ENCODE measurements at places on chromosomes 7 and 10.

DNA sequence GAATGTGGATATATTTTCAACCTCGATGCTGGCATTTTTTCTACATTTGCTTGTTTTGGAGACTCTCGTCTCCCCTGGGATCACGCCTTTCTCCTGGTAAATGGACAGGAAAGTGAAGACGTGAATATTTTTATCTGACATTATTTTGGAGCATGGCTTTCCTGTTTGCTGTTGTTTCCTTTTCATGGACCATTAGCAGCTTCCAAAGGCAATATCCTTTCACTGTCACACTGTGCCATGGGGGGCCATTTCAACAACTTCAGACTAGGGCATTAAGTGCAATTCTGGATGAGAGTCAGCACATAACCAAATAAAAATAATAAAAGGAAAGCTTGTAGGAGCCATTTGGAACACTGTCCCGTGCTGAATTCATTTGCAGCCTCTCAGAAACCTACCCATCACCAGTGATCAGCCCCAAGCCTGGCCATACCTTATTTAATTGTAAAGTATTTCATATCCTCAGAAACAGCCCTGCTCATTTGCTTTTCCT, 75.9 kb upstream of the NEUROD6 start:
- no peak for DNase-seq

DNA sequence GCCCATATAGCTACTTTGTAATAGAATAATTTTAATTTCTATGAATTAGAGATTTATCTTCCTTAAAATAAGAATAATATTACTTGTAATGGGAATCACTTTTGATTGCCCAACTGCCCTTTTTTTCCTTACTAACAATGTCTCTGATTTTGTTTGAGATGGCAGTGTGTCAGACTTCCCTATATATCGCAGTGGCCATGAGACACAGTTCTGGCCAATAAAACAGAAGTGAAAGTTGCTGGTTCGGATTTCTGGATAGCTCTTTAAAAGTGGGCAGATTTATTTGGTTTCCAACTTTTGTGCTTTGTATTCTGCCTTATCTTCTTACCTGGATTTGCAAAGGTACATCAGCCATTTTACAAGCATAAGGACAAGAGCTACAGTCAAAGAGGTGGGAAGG, 170.2 kb downstream of the PPP1R17 start:
- no peak for DNase-seq

DNA sequence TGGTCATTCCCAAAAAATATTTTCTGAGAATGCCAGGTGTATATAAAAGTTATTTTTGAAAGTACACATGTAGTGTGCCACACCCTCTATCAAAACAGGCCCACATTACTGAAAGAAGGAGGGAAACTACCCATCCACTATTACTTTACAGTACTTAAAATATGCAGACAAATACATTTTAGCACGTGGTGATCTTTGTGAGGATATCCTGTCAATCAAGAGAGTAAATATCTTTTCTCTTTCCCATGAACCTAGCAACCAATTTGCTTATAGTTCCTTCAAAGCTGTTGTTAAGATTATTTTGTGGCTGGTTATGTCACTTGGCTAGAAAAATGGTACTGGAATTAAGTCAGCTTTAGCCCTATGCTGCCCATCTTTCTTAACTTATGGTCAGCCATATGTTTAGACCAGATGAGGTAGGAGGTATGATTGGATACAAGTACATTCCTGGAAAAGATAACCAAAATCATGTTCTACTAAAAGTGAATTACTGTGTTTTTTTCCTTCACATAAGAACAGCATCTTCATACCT, 70.1 kb downstream of the AUTS2 start:
- no peak for DNase-seq

- DNase-seq = no peak
Measured at GRCh38 chr7:134654104-134654775, 7.6 kb downstream of the BPGM start.

DNA sequence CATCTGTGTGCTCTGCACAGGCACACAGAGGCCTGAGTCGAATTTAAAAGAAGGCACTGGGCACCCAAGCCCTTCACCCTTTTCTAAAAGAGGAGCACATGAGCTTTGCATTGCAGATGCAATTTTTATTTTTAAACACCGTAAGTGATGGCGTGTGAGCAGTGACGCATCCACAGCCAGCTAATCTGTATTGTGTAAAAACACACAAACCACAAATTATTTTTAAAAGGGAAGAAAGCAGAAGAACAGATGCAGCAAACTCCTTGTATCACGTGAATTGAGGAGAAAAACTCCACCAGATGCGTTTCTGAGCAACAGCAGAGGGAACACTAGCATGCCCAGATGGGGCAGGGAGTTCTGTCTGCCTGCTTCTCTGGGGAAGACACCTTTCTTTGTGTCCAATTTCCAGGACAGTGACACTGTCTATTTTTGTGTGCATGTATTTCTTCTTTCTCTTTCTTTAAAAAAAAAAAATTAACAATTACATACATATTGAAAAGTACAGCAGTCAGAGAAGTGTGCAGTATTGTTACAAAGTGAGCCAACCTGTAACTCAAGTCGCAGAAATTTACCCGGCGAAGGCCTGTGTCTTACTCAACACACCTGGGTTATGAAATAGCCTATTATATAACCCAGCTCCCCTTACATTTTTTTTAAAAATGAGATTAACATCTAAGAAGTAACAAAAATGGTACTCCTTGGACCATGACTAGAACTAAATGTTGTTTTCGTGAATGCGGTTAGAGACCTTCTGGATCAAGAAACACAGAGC, 39.2 kb downstream of the EEPD1 start:
- no peak for DNase-seq

DNA sequence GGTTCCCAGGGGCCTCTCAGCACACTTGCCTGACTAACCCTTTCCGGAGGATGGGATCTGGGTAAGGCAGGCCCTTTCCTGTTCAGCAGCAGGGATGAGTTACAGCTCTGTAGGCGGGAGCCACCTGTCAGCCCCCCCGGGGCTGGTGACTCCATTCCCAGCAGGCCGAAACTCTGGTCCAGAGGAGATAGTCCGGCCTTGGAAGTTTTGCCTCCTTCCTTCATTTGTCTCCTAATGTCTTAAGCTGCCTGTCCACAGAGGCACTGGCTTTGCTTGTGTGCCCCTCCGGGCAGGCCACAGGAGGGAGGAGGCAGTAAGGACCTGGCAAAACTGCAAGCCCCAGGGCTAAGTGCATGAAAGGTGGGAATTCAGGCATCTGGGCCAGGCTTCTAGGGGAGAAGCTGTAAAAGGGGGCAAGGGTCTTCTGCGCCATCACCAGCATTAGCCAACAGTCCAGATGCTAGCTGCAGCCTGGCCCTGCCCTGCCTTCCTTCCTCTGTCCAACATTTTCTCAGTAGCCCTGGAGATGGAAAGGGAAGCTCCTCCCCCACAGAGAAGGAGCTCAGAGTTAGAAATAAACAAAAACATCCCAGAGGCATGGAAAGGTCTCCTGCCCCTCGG, 1.2 kb downstream of the ADIRF start:
- DNase-seq = no peak

DNA sequence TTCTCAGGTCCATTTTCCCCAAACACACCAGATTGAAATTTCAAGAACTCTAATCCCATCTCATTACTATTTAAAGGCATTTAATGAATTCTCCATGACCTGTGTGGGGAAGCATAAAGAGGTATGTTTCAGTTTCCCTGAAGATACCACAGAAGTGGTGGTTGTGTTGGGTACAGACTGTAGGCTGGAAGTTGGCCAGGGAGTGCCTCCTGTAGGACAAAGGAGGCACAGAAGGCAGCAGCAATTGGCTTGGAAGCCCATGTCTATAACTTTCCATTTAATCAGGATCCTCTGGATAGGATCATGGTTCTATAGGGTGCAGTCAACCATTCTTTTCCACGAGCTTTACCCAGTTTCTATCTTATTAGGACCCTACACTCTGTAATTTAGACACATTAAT, 8.6 kb upstream of the BET1 start:
- DNase-seq = no peak

DNA sequence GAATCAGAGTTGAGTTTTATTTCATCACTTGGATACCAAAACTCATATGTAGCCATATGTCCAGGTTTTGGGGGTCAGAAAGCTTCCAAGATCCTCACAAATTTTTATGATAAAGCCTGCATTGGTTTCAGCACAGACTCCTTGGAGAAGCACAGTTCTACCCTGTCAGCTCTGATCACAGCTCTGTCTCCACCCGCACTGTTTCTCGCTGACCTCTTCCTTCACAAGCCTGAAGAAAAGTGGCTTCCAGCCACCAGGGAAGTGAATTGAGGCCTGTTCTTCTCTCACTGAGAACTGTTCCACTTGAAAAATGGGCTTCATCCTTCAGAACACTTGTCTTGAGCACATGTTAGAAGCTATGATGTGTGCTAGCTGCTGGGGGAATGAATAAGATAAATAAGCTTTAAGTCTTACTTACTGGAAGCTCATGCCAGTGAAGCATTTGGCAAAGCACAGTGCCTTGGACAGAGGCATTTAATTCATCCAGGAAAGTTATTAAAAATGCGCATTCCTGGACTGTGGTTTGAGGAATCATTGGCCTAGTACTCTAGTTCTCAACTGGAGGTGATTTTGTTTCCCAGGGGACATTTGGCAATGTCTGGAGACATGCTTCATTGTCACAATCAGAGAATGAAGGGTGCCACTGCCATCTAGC, 133.6 kb downstream of the BMPER start:
- no peak for DNase-seq

DNA sequence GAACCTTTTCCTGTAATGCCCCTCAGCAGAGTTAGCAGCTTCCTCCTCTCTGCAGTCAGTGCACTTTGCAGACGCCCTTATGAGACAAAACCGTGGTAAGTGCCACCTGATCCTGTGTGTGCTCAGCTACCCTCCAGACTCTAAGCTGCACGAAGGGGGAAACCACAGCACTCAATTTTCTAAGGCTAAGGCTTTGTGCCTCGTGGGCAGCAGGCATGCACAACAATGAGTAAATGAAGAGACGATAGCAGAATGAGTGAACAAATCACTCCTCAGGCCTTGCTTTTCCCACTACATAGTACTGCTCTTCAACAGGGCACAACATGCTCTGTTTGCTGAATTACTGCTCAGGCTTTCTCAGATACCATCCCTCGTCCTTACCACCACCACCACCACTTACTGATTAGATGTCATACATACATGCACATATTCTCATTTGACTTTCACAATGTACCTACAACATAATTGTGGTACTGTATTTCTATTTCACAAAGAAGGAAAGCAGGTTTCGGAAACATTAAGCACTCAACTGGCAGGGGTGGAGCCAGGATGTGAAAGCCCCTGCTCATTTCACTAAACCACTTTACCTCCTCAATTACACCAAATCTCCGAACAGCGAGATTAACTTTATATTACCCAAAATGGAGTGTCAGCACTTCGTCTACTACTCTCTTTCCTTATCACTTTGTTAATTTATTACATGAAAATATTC, 85.4 kb downstream of the ICA1 start:
- DNase-seq = peak; percentile 75

- DNase-seq = no peak
Measured at GRCh38 chr10:47182934-47183703, 116.9 kb upstream of the GDF10 start.

GRCh38 chr10:76432016-76433012, 1000.9 kb downstream of the LRMDA start:
- DNase-seq = no peak

DNA sequence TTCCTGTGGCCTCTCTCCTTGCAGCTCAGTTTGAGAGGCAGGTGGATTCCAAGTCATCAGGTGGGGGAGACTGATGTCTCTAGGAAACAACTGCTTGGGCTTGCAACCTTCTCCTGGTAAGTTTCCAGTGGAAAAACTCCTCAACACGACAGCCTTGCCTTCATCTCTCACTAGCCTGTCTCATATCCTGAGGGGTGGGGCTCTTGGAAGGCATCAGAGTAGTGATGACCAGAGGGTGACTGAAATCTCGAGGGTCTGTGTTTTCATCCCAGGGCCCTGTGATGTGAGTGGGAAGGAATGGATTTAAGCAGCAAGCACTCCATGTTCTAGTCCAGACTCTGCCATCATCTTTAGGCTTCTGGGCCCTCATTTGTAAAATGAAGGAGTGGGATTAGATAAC, 107.0 kb downstream of the NRP1 start:
- no peak for DNase-seq

- no peak for DNase-seq
Measured at GRCh38 chr7:148261996-148262688, 328.4 kb upstream of the C7orf33 start.

- DNase-seq = no peak
Measured at GRCh38 chr10:88960802-88961201, 8.2 kb upstream of the ACTA2 start.

DNA sequence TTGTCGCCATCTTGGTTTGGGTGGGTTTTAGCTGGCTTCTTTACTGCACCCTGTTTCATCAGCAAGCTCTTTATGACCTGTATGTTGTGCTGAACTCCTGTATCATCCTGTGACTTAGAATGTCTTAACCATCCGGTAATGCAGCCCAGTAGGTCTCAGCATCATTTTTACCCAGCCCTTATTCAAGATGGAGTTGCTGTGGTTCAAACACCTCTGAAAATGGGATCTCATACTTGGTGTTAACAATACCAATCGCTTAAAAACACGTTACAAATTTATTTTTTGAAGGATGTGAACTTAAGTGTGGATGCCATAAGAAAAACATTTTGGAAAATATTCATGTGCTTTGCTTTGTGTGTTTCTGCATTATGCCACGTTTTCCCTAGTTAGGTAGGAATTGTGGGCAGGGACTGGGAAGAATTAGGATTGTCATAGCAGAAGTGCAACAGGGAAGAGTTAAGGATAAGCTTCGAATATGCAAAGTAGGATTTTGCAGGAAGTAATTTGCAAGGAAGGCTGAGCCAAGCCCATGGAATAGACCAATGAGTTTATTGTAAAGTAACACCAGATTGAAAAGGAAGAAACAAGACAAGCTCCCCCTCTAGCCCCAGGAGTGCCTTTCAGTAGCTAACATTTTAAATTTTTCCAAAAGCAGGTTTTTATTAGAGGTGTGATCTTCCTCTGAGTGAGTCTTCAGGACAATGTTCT, 56.4 kb downstream of the PRR15 start:
- no peak for DNase-seq

DNA sequence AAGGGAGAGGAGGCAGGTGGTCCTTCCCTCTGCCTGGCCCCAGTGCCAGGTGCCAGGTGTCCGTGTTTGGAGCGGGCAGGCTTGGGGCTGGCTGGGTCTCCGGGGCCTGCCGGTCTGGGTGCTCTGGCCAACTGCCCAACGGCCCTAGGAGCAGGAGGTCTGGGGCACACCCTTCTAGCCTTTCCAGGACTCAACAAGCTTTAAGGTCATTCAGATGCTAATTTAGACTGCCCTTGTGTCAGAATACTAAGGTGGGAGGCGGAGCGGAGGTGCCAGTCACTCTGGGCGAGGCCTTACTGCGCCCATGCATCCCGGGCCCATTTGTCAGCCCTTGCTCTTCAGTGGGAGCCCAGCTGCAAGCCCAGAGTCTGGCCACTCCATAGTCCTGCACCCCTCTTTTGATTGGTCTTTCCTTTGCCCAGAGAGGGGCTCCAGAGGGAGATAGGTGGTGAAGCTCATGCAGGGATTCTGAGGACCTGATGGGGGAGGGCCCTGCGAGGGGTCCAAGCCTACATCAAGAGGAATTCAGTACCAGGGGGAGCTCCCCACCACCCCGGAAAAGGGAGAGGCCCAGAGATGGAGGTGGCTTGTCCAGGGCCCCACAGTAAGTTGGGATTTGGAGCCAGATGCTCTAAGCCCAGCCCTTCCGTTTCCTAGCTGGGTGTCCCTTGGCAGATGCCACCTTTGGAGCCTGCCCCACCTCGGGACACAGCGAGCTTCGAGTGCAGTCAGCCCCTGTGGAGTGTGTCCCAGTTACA, 1.3 kb downstream of the PGAM2 start:
- no peak for DNase-seq
